Right kidney (tissue), 9 donors: ENCODE measurements at places on chromosomes 4 and X.

- no peak for DNase-seq
Measured at GRCh38 chrX:138018145-138018799, 452.3 kb downstream of the ZIC3 start.

DNA sequence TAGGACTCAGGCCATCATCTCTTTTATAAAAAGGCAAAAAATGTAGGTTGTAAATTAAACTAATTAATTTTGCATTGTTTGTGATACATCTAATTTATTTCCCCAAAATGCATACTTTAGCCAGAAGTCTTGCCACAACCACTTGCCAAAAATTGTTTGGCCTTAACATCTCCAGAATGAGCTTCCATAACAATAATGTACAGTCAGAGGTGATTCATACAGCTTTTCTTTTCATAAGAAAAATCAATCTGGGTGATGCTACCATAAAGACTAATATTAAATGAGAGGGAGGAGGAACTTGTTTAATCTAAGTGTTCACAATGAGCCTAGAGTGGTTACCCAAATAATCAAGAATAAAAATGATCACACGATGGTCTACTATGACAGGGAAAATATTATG is 59.3 kb downstream of the AMMECR1 start:
- DNase-seq: no peak

GRCh38 chr4:52377563-52377962 is 281.5 kb downstream of the USP46 start:
- no peak for DNase-seq

GRCh38 chr4:57504139-57504538 is 394.0 kb upstream of the IGFBP7 start:
- DNase-seq: no peak

DNA sequence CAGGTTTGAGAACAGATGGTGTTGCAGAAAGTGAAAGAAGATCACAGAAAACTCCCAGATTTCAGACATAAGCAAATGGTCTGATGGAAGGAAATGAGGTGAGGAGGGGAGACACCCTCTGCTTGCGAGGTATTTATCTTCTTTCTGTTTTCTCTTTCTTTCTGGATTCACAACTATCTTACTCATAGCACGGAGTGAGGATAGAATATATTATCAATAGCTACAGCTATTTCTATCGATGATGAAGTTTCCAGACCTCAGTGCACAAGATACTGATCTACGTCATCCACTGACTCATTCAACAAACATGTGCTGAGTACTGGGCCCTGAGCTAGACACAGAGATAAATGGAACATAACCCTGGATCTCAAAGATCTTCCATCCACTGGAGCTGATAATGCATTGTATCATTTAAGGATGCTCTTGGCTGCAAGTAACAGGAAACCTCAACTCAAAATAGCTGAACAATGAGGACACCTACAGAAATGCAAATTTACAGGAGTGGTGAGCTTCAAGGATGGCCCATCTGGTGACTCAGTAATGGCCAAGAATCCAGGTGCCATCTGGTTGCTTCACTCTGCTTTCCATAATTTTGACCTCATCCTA is 21.2 kb downstream of the SLC2A9 start:
- DNase-seq: no peak

- DNase-seq: no peak
Measured at GRCh38 chrX:118502161-118502789, 6.7 kb downstream of the DOCK11 start.

DNA sequence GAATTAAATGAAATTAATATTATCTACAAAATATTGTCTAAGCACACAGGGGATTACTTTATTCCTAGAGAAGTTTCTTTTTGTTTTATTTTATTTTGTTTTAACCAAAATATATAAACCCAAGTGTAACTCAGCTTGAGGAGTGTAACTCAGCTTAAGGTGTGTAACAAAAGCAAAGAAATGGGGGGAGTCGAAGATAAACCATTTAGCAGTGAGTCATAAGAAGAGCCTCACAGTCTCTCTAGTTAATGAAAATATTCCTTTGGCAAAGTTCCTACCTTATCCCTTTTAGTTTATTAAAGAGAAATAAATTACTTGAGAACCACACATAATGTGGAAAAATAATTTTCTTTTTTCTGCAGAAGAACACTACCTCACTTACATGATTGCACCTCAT is 261.8 kb downstream of the KCTD8 start:
- no peak for DNase-seq

GRCh38 chrX:79259073-79259689 is 108.0 kb downstream of the ITM2A start:
- DNase-seq: no peak

DNA sequence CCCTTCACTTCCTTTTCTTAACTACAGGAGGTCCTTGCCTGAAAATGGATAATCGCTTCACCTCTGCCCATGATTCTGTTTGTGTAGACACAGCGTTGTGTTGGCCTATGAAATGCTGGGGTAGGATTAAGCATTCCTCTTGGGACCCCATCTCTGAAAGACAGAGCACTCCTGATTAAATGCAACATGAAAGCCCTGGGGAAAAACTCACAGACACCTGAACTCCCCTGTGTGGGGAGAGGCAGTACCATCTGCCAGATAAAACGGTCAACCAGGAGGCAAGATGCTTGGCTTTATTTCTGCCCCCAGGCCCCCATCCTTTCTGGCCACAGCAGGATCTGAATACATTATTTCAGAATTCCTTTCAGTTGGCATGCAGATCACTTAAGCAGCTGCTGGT is 1.9 kb downstream of the LGI2 start:
- no peak for DNase-seq

- no peak for DNase-seq
Measured at GRCh38 chr4:82201805-82202641, 171.8 kb downstream of the HNRNPD start.

DNA sequence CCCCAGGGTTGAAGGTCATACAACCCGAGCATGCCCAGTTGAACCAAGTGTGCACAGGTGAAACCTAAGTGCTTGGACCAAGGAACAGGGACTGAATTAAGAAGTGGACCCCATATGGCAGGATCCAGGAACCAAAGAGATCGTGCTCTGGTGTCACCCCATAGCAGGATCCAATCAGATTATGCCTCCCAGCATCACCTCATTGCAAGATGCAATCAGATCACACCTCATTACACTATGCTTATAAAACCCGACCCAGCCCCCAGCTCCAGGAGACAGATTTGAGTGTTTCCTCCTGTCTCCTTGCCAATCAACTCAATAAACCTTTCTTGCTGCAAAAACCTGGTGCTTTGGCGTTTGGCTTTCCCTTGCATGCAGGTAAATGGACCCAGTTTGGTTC is 37.6 kb downstream of the EFHC2 start:
- no peak for DNase-seq

- DNase-seq: no peak
Measured at GRCh38 chr4:155411546-155411945, 34.8 kb upstream of the MAP9 start.

DNA sequence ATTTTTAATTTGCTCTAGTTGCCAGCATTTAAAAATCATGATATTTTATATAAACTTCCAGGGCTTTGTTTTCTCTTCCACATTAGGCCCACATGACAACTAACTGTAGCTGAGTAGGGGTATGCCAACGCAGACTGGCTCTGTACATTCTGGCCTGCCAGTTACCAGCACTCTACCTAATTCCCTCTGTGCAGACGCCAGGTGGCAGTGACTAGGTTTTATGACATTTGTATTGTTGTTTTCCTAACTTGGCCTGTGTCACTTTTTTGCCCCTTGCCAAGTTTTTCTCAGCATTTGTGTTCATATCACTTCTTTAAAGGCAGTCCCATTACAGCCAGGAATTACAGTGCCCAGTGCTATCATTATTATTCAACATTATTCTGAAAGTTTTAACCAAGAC is 347.5 kb downstream of the NKX6-1 start:
- no peak for DNase-seq

DNA sequence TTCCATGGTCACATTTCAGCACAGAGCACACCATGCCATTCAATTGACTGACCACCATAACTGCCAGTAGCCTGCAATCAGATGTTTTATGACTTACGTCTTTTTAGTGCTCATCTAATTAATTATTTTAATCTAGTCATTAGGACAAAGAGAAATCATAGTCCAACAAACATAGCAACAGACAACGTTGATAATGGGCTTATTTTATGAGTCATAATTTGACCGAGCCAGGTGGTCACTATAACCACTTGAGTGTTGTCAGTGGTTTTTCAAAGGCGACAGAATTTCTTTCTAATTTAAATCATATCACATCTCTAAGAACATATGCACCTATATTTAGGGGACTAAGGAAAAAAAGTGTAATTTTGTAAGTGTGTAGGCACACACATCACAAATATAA is 1.9 kb downstream of the SEC24D start:
- DNase-seq: no peak

DNA sequence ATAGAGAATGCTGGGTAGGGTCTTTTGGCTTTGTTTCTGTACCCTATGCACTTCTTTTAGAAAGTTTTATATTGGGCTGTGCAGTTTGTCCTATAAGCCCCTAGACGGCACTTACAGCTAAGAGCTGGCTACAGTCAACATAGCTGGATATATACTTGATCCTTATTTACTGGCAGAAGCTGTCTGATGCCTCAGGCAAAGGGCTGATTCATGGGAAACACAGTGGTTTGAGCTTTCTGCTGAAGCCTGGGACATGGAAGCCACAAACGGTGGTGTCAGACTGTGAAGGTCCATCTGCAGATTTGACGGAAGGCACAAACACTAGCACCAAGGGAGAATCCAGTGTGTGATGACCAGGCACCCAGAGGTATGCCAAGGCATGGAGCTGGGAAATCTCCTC is 608.4 kb downstream of the ANKRD50 start:
- DNase-seq: no peak

- no peak for DNase-seq
Measured at GRCh38 chr4:79201971-79202370, 123.9 kb downstream of the NAA11 start.

DNA sequence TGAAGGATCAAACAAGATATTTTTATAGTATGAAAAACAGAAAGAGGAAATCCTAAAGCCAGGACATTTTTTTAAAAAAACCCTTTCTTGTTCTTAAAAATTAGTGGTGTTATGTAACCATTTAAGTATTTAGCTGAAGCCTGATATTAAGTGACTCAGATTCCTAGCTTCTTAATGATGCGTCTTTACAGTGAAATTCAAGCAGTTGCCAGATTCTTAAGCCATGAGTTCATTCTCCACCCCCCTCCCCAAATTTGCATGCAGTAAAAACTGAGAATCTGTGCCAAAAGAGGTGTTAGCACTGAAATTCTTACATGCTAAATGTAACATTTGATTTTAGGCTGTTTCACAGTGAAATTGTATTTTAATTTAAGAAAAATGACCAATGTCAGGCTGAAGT is 180.8 kb downstream of the RAPGEF2 start:
- DNase-seq: no peak

GRCh38 chr4:147789596-147789995 is 57.7 kb downstream of the ARHGAP10 start:
- DNase-seq: no peak

GRCh38 chrX:128106630-128107029 is 54.4 kb upstream of the ACTRT1 start:
- peak; percentile 1 for DNase-seq

GRCh38 chr4:40600850-40601249 is 28.8 kb downstream of the RBM47 start:
- no peak for DNase-seq

DNA sequence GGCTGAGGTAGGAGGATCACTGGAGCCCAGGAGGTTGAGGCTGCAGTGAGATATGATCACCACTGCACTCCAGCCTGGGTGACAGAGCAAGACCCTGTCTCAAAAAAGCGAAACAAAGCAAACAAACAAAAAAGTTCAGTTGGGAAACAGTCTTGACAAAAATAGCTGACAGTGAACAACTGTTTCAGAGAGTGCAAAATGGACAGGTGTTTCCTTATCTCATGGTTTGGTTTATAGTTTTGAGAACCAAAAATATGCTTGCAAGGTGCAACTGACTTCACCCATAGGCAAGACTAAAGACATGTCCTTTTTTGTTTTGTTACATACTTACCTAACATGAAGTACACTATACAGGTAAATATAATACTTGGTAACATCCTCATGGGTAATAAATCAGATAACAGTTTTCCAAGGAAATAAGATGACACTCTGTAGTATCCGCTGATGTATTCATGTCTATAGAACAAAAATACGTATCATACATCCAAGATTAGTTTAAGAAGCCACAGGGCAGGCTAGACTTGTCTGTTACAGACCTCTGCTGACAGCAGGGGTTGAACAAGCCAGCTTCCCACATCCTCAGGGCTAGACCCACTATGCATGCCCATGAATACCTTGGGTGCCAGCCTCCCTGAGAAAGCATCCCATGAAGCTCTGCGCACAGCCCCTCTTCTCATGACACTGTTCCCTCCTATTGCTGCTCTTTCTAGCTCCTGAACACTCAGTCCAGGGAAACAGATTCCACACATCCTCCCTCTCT is 59.3 kb downstream of the ABCG2 start:
- no peak for DNase-seq

DNA sequence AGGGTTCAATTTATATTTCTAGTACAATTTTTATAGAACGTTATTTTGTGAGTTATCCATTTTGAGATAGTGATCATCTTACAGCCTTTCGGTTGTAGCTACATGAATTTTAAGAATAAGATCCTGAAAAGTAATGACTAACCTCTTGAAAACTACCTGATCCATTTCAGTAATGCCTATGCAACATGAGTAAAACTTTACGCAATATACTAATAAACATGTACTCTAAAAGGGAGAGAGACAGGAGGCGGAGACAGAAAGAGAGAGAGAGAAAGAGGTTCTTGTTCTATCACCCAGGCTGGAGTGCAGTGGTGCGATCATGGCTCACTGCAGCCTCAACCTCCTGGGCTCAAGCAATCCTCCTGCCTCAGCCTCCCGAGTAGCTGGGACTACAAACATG is 816.1 kb downstream of the CCSER1 start:
- no peak for DNase-seq

DNA sequence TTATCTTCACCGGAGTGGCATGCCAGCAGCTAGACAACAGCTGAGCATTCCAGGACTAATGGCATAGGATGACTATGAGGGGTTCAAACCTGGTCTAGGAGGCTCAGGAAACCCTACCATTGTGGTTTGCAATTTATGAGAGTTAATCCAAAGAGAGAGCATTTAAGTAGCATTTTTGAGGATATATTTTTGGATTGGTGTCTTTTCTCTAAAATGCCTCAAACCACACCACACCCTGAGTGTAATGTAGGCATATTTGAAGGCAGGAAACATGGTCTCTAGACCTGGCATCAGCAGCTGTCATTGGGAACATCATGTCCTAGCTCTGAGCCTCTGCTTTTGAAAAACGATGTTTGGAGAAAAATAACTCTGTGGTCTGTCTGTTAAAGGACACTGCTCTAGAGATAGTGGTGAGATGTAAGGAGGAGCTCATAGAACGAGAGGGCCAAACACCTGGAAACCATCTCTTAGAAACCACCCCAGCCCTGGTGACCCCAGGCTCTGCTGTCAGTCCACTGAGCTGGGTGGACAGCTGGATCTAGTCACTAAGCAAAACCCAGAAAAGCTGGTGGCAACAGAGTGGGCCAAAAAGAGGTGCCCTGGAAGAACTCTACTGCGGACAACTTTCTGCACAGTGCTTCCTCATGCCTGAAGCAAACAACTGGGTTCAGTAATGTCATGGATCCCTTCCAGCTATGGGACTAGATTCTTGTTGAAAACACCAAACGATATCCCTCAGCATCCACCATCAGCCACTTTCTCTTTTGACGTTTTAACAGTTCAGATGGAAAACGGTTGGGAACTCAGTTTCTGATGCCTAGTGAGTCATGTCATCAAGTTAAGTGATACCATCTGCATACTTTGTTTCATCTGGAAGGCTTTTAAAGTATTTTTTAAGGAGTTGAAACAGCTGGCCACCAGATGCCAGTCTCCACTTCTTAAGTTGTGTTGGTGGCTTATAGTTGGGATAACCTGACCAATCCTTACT is 100.2 kb upstream of the C1QTNF7 start:
- peak; percentile 35 for DNase-seq

GRCh38 chrX:65195621-65196020 is 219.4 kb upstream of the ZC4H2 start:
- DNase-seq: no peak
